ENCODE measurements at places on chromosomes 16 and 17.

DNA sequence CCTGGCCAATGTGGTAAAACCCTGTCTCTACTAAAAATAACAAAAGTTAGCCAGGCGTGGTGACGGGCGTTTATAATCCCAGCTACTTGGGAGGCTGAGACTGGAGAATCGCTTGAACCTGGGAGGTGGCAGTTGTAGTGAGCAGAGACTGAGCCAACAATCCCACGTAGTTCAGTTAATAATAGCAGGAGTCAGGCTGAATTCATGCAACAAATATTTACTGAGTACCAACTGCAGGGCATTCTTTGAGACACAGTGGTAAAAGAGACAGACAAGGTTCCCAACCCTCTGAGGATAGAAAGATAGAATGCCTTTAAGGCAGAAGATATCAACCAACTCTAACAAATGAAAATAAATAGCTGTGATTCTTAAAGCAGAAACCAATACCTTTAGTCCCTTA, 39.1 kb downstream of the SPOP start:
- DNase-seq: no peak

GRCh38 chr16:10919003-10919351, 23.3 kb downstream of the DEXI start:
- DNase-seq: no peak

DNA sequence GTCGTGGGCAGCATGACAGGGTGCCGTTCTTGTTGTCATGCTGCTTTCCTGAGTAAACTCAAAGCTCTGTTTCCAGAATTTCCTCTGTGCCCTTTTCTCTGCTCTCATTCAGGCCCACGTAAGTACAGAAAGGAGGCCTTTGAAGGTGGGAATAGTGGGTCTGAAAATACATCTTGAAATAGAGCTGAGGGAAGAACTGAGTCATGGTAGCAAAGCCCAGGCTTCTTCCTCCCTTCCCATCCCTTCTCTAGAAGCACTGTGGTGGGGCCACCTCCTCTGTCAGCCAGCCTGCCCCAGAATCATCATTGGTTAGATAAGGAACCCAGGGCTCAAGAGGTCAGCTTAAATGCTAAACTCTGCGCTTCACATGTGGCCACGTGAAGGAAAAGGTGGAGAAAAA, 9.4 kb downstream of the CTRL start:
- DNase-seq: no peak

GRCh38 chr16:57815987-57816745, 13.9 kb upstream of the KIFC3 start:
- DNase-seq: peak; percentile 86

DNA sequence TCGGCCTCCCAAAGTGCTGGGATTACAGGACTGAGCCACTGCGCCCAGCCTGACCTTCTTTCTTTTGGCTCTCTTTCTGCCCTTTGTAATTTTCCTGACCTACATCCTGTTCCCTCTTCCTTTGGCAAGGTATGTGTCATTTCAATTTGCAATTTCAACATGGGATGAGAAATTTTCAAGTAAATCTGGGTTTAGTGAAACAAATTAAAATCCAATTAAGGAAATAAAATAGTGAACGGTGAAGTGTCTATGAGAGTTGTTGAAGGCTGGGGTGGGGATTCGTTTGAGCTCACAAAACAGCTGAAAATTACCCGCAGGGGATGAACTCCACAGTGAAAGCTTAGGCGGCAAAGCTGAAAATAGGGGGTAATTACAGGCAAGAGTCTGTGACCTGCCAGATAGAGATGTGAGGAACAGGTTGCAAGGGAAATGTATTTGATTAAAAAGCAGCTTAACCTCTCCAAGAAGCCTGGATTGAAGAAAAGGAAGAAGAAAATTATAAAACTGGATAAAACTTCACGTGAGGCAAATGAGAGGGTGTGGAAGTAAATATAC, 277.7 kb downstream of the UTP18 start:
- no peak for DNase-seq

DNA sequence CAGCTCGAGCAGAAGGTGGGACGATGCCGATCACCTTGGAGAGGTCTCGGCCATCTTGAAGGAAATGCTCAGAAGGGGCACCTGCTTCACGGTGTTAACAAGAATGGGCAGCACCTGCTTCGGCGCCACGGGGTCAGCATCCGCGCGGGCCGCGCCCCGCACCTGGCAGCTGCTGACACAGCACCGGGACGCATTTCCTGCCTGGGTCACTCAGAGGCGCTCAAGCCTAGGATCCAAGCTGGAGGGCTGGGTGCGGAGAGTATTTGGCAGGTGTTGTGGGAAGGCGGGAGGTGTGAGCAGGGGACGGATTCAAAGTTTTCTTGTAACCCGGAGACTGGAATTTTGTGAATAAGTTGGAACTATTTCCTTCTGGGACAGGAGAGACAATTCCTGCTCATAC, 39.3 kb upstream of the AKTIP start:
- no peak for DNase-seq

DNA sequence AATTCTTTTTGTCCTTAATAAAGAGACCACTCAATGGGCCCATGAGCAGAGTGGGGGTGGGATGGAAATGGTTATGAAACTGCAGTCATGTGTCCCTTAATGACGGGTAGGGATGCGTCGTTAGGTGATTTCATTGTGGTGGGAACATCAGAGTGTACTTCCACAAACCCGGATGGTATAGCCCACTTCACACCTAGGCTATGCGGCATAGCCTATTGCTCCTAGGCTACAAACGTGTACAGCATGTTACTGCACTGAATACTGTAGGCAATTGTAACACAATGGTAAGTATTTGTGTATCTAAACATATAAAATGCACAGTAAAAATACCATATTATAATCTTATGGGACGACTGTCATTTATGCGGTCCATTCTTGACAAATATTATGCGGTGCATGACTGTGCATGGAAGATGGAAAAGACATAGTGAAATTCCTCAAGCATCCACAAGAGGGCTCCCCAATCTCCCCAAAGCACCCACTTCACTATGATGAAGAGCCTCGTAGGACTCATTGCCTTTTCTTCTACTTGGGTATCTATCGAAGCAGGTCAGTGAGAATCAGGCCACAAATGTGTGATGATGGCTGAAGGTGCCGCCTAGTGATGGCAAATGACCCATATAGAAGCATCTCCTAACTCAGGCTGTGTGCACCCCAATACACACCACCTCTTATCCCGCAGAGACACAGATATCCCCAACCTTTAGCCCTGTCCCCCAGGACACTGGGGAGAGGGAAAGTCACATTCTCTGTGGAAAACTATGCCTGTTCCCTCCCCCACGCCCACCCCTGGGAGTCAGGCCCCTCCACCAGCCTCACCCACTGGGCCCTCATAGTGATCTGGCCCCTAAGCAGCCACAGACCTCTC, 43.5 kb downstream of the TBX21 start:
- DNase-seq: no peak

DNA sequence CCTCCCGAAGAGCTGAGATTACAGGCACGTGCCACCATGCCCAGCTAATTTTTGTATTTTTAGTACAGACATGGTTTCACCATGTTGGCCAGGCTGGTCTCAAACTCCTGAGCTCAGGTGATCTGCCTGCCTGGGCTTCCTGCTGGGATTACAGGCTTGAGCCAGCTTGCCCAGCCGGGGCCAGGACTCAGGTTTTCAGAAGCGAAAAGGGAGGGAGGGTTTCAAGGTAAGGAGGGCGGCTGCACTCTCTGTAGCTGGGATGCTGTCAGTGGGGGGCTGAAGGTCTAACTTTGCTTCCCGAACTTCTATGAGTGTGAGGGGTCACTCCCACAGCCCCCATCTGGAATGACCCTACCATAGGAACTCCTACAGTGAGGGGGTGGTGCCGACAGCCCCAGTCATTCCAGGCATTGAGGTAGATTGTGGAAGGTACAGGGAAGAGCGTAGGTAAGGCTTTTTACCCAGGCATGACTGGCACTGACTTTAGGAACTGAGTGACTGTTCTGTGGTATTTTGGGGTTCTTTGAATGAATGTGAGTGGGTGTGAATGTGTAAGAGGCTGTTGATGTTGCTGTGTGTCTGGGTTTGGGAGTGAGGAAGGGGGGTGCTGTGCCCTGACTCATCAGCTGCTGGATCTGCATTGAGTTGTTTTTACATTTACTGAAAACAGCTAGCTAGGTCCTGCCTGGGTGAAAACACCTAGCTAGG, 3.8 kb upstream of the C1QL1 start:
- no peak for DNase-seq

- no peak for DNase-seq
Observed at GRCh38 chr17:66458782-66459181, 156.4 kb downstream of the PRKCA start.

- DNase-seq: no peak
Observed at GRCh38 chr16:50831751-50832150, 89.9 kb downstream of the CYLD start.

- no peak for DNase-seq
Observed at GRCh38 chr16:14109782-14110727, 38.9 kb downstream of the MRTFB start.

DNA sequence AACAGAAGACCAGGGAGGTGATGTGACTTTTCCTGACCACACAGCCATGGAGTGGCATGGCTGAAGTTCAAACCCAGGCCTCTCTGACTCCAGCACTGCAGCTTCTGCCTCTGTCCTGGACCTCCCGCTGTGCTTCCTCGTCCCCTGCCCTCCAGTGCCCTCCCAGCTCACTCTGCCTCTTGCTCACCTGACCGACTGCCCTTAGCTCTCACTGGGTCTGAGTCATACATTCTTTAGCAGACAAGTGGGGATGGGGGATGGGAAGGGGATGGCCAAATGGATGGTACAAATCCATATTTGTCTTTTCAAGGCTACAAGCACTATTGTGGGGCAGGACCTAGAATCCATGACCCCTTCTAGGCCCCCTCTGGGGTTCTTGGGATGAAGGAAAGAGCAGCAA, 33.0 kb downstream of the PITPNM3 start:
- no peak for DNase-seq

GRCh38 chr17:7428557-7428956, at the start of gene SPEM3:
Gene SPEM3, plus strand, starts transcription at chr17:7428857. Its CDS starts 46 bp downstream, at chr17:7428903.
- no peak for DNase-seq

DNA sequence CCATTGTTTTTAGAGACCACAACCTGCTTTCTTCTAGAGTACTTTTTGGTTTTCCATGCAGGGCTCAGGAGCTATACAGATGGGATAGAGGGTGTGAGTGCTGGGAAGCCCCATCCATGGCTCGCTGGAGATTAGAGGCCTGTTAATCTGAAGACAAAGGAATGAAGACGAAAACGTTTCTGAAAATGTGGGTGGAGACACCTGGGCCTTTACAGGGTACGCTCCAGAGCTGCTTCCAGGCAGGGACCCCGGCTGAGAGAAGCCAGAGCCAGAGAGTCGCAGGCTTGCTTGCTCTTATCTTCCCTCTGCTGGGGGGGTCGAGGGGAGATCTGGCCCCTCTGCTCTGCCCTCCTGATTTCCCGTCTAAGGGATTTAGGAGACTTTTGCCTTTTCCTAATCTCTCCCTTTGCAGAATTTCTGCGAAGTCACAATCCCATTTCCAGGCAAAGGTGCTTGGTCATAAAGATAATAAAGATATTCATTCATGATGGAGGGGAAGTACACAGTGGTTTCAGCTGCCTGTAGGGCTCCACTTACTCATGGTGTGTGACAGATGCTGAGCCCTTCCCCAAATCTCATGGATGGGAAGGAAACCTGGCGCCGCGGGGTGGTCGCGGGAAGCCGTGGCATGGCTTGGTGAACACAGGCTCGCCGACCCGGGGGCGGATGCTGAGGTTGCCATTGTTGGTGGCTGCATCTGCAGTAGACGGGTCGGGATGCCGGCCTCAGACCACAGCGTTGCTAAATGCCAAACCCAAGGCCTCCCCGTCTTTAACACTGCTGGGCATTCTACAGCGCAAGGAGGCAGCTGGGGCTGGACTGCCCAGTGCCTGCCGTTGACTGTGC, 4.8 kb upstream of the SOCS3 start:
- no peak for DNase-seq

DNA sequence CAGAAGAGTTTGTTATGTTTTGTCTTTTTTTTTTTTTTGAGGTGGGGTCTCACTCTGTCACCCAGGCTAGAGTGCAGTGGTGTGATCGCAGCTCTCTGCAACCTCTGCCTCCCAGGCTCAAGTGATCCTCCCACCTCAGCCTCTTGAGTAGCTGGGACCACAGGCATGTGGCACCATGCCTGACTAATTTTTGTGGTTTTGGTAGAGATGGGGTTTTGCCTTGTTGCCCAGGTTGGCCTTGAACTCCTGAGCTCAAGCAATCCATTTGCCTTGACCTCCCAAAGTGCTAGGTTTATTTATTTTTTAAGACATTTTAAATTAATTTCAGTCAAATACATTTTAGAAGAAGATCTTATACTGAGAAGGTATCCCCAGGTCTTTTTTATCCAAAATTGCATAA, 366.7 kb downstream of the KCNJ2 start:
- DNase-seq: no peak

- DNase-seq: no peak
Observed at GRCh38 chr17:73985466-73986015, 217.9 kb upstream of the RPL38 start.

GRCh38 chr16:57186872-57187854, 1.0 kb downstream of the RSPRY1 start:
- no peak for DNase-seq

GRCh38 chr17:13531721-13532120, 70.0 kb downstream of the HS3ST3A1 start:
- no peak for DNase-seq

GRCh38 chr16:80591071-80591915, 50.5 kb downstream of the DYNLRB2 start:
- DNase-seq: no peak

DNA sequence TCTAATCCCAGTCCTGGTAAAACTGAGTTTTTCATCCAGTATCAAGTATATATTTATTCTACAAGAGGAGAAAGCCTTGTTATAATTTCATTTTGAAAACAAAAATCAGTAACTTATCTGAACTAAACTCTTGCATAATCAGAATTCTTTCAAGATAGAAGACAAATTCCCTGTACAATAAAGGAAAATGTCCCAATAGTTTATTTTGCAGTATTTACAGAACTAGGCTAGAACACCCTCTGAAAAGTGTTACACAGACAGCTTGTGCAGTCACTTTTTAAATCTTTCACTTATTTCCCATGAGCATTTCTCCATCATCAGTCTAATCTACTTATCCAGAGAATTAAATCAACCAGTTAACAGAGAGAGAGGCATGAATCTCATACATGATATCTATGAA, 48.5 kb downstream of the SPOP start:
- DNase-seq: no peak

DNA sequence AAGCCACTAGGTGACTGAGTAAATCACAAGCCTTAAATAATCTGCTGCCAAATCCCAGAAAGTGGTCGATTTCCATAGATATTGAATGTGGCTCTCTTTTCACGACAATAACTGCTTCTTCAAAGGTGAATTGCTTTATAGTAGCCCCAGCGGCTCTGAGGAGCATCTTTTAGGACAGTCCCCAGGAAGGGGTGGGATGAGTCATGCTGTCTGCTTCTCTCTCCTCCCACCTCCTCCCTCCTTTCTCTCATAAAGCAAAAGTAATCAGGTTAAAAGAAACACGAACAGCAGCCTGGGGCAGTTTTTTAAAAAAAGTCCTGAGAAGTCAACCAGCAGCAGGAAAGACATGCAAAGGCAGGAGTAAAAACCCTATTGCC, 1.8 kb downstream of the KIAA0513 start:
- DNase-seq: no peak

- DNase-seq: no peak
Observed at GRCh38 chr16:13238182-13238581, 336.8 kb downstream of the SHISA9 start.

- peak; percentile 70 for DNase-seq
Observed at GRCh38 chr17:12627781-12628451, 37.8 kb upstream of the MYOCD start.

- DNase-seq: no peak
Observed at GRCh38 chr17:9021992-9022572, 772 bp downstream of the NTN1 start.
